Fibroblast of skin of back (primary cell): ENCODE measurements at places on chromosomes 13 and 19.

DNA sequence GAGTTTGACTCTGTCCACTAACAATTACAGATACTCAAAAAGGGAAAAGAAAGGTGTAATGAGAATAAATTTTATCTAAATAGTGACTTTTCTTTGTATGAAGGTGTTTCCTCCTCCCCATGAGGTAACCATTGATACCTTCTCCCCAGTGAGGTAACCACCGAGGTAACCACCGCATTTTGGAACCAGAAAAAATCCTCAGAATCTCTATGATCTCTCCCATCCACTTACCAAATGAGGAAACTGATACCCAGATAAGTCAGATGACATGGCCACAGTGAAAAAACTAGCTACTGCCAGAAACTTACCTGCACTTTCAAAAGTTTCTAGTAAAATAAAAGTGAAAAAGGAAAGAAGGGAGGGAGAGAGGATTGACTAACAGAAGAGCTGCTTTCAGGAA lies 124.0 kb upstream of the FNDC3A start:
- no peak for DNase-seq

DNA sequence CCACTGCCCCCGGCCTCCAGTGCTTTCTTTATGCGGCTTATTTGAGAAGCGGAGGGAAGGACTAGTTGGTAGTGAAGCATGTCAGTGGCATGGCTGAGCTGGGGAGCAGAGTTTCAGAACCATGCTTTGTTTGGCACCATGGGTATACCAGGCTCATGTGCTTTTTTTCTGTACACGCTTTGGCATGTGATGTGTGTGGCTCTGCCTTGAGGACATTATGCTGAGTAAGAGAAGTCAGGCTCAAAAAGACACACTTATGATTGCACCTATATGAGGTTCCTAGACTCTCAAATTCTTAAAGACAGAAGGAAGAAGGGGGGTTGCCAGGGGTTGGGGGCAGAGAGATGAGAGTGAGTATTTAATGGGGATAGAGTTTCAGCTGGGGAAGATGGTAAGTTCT lies 21.3 kb downstream of the GATAD2A start:
- DNase-seq = no peak

DNA sequence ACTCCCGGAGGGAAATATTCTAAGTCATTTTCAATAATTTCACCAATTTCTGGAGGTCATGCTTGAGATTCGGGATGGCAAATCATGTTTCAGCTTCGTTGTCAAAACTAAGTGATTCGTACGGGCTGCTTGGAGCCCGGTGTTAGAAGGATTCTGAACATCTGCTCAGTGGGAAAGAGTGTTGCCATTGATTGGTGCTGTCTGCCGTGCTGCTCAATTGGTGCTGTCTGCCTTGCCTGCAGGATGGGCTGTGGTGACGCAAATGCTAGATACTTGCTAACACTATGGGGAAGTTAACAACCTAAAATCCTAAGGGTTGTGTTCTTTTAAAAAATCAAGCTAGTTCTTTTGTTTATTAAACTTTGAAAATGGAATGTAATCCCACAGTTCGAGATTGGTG lies 17.3 kb upstream of the CACNG8 start:
- DNase-seq = no peak

DNA sequence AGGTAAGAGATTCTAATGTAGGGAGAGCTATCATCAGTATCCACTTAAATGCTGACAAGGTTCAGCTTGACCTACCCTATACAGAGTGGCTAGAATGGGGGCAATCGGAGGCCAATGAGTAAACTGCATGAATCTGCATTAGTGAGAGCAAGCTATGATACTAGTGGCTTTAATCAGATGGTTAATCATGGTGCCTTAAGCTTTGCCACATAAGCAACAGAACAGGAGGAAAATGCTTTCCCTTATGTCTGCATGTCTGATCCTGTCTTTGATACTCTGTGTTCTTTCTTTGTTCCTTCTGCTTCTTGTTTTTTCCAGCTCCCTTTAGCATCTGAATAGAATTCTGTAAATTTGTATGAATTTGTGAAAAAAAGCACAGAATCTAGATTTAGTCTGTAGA lies 91.1 kb downstream of the WDFY2 start:
- DNase-seq = no peak

DNA sequence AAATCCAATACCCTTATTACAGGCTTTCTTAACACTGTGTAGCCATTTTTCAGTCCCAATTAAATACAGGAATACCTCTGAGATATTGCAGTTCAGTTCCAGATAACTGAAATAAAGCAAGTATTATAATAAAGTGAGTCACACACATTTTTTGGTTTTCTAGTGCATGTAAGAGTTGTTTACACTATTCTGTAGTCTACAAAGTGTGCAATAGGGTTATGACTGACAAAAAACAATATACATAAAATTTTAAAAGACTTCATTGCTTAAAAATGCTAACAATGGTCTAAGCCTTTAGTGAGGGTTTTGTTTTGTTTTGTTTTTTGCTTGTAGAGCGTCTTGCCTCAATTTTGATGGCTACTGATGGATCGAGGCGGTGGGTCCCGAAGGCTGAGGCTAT lies 434.4 kb upstream of the NBEA start:
- DNase-seq = peak; percentile 30

DNA sequence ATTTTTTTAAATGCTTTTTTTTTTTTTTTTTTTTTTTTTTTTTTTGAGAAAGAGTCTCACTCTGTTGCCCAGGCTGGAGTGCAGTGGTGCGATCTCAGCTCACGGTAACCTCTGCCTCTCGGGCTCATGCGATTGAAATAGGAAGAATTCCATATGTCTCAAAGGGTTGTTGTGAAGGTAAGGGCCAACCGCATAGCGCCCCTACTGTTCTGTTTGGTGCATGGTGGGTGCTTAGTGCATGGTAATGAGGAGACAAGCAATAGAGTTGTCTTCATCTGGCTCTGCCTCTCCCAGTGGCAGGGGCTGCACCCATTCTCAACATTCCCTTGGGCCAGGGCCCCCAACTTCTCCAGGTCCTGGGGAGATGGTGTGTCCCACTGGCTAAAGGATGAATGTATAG lies 68.7 kb downstream of the RASL11A start:
- peak; percentile 42 for DNase-seq

- DNase-seq = no peak
Observed at GRCh38 chr13:51624695-51625345, 40.6 kb downstream of the WDFY2 start.
